Activated CD8-positive, alpha-beta memory T cell treated with anti-CD3 and anti-CD28 coated beads, Interleukin-2, amount 10 ng/mL, durations not matched to agents 7 days and 5 days (primary cell): ENCODE measurements at places on chromosomes 2 and 18.

DNA sequence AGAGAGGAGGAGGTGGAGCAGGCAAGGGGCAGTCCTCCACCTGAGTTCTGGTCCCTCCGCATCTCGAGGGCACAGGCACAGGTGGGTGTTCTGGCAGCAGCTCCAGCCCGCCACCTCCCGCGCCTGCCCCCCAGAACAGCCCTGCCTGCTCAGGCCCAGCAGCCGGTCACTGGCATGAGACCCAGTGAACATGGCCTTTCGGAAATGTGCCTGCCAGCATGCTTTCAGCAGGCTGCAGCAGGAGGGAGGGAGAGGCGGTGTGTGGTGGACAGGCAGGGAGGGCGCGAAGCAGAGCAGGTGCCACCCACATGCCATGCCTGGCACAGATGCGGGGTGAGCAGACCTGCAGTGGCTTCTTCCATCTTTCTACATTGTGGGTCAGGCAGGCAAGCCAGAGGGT is 3.4 kb upstream of the OR6B3 start:
- no peak for DNase-seq

DNA sequence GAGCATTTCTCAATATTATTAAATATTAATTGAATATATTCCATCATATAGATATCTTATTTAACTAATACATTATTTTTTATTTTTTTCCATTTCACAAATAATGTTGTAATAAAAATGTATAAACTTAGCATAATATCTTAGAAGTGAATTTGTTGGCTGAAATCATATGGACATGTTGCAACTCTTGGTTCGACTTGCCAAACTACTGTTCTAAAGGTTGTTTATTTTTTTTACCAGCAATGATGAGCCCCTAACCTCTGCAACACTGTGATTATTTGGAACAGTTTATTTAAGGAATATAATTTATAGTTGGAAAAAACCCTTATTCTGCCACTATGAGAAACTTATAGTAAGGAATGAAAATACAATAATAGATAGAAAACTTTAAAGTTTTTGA is 8.8 kb upstream of the NAB1 start:
- no peak for DNase-seq

DNA sequence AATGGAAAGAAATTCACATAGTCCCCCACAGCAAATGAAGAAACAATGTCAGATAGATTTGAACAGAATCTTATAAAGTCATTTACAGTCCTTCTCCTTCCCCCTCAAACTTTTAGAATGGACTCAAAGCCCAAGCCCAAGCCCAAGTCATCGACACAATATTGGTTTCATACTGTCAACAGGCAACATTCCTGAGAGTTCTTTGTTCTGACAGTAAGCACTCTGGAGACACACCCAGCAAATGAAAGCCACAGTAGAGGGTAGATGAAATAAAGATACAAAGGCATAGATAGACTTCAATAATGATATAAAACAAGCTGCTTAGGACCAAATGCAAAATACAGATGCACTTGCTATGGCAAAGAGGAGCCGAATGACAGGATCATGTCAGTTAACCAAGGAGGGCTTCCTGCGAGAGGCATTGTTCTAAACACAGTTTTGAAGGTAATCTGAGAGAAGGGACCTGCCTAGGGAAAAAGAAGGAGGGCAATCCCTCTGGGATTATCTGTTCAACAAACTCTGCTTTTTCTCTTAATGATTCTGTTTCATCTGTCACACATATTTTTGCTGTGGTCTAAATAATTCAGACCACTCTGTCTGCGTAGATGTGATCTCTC is 97.1 kb upstream of the MAP4K3 start:
- DNase-seq: no peak

GRCh38 chr2:237649541-237650454 is 22.4 kb downstream of the LRRFIP1 start:
- peak; percentile 30 for DNase-seq

DNA sequence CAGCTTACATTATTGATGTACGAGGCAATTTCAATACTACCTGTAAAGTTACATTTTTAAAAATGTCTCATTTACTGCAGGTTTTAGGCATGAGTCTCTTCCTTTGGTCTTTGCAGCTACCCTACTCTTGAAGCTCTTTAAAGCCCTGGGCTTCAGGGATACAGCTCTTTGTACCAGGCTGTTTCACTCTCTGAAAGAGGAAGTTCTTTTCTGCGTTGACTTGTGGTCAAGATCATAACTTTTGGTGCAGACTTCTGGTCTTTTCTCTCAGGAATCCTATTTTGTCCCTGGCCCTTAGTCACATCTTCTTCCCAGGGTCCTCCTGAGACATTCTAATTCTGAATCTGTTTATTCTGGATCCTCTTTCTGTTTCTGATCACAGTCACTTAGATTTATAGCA is 16.6 kb upstream of the HRH4 start:
- DNase-seq: no peak

DNA sequence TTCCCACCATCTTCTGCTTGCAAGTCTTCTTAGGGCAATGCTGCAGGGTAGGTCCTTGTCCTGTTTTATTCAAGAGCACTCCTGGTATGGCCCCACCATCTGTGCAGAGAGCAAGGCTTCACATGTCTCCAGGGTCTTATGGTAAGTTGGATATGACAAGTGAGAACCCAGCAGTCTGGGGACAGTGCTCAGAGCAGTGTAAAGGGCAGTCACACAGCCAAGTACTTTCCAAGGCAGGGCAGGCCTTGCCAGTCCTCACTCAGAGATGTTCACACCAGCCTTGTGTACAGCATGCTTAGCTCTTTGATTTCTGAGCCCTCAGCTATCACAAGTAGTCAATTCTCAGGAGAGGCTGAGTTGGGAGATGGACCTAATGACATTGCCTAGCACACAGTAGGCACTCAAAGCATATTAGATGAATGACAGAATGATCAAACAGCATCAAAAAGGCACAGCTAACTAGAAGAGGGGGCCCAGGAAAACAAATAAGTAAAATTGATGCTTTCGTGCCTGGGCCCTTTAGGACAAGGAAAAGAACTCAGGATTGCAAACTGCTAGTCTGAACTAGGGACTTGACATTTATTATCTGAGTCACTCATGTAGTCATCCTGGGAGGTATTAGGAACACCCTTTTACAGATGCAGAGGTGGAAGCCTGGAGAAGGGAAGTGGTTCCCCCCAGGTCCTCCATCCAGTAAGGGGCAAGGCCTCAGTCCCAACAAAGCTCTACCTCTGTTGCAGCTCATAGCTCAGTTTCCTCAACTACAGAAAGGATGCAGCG is 86.7 kb upstream of the CTAGE1 start:
- no peak for DNase-seq

GRCh38 chr2:108423502-108424251 is 25.3 kb upstream of the GCC2 start:
- no peak for DNase-seq

DNA sequence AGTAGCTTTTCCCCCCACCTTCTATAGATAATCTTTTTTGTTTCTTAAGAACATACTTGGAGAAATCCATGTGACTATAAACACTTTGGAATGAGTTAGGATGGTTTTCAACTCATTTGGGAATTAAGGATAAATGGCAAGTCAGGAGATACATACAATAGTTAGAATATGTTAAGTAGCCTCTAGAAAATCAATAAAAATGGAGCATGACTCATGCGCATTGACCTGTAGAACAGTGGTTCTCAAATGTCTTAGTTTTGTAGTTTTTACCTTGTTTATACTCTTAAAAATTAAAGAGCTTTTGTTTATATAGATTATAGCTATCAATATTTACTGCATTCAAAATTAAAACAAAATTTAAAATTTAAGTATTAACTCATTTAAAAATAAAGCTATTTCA is 24.7 kb downstream of the NUP35 start:
- DNase-seq: no peak

DNA sequence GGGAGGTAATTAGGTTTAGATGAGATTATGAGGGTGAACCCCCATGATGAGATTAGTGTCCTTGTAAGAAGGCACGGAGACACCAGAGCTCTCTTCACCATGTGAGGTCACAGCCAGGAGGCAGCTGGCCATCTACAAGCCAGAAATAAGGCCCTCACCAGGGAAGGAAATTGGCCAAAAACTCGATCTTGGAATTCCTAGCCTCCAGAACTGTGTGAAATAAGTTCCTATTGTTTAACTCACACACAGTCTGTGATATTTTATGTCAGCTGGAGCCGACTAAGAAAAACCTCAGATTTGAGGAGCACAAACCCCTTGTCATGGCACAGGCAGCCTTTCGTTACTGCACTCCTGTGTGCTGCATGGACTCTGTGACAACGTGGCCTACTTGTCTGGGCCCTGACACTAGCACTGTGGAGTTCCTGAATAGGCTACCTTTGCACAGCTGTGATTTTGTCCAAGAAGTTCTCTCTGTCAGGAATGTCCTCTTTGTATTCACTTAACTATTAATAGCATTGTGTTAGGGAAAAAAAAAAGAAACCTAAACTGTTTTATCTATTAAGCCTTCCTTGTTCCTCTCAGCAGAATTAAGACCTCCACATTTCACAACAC is 319.8 kb downstream of the TDRD15 start:
- no peak for DNase-seq

- no peak for DNase-seq
These were observed 220.3 kb downstream of the ATAD2B start for GRCh38 chr2:23706613-23707078.

GRCh38 chr2:237190966-237191713 is 105.5 kb downstream of the COPS8 start:
- DNase-seq: no peak

DNA sequence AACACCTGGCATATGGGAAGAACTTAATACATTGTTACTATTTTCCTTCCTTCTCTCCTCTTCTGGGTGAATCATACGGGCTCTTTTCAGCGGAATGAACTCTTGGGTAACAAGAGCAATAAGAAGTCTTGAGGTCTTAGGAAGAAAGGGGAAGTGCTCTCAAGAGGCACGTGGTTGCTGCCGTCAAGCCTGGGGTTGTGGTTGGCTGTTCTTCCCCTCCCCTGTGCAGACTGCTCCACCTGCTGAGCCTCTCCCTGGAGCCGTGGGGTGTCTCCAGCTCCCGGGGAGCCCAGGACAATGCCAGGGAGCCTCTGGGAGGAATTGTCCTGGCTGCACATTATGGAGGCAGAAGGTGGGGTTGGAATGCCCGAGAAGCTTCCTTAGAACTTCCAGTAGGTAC is 19.4 kb downstream of the TOGARAM2 start:
- DNase-seq: peak; percentile 74

- DNase-seq: no peak
These were observed 37.6 kb downstream of the SDC1 start for GRCh38 chr2:20187331-20187730.

DNA sequence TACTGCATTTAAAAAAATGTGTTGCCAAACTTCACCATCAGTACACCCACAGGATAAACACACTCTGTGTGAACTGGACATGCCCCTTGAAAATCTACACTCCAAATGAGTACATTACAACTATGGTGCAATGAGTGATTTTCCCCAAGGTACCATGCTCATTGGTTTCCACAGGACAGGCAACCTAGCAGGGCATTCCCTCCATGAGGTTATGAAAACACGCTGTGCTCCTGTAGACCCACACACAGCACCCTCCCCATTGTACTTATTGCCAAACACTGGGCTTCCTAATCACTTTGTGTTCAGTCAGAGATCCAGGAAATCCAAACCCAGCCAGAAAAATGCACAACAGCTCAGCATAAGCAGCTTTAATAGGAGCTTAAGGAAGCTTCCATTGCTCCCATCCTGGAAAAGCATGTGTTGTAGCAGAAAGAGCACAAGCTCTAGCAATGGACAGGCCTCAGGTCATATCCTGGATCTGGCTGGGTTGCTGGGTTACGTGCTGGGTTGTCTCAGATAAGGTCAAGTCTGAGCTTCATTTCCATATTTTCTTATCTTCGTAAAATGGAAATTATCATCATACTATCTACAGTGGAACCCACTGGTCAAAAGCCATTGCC is 20.8 kb upstream of the ATIC start:
- DNase-seq: no peak

DNA sequence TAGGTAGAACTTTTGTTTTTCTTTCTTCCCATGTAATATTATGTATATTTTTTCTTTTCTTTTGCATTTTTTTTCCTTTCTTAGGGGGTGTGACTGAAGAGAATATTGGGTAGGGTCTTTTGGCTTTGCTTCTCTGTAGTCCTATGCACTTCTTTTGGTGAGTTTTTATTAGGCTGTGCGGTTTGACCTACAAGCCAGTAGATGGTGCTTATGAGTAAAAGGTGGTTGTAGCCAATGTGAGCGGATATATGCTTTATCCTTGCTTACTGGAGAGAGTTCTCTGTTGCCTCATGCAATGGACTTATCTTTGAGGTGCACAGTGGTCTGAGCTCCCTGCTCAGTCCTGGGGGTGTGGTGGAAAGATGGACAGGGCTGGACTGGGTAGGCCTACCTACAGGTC is 52.7 kb downstream of the DSEL start:
- no peak for DNase-seq

- DNase-seq: no peak
These were observed 119.0 kb upstream of the FN1 start for GRCh38 chr2:215554689-215555498.

- DNase-seq: no peak
These were observed 435.1 kb upstream of the HS6ST1 start for GRCh38 chr2:128753800-128754199.

- DNase-seq: no peak
These were observed 5.6 kb upstream of the RUFY4 start for GRCh38 chr2:218063486-218063885.

DNA sequence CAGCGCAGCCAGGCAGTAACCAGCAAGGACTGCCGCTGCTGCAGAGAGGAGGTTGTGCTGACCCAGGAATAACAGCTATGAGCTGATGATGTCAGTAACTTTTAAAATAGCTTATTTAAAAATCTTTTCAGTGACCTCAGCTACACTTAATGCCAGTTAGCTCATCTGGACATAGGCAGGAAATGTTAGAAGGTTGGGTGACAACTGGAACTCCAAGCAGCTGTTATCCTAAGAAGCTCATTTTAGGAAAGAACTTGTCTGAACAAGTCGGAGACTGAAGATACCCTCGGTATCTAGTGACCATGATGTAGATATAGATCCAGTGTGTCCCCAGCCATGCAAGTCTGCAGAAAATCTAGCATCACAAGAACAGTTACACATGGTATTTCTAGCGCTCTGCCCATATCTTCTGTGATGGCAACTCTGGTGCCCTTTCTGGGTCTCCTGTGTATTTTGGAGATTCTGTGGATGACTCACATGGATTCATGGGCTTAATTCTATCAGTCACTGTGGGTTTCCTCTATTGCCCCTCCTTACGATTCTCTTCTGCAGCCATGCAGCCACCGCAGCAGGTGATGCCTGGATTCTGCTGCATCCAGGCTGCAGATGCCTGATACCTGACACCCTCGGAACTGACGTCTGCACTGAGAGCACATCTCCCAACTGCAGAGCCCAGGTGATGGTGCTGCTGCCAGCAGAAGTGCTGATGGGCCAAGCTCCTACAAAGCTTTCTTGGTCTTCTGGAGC is 19.8 kb upstream of the PLEK start:
- DNase-seq: no peak

DNA sequence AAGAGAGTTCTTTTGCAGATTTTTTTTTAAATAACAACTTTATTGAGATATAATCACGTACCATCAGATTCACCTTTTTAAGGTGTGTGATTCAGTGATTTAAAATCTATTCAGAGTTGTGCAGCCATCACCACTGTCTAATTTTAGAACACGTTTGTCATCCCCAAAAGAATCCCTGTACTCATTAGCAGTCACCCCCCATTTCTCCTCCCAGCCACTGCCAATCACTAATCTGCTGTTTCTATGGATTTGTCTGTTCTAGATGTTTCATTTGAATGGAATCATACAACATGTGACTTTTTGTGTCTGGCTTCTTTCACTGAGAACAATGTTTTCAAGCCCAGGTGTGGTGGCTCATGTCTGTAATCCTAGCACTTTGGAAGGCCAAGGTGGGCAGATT is 55.4 kb upstream of the RAPH1 start:
- no peak for DNase-seq
